Activated naive CD4-positive, alpha-beta T cell treated with anti-CD3 and anti-CD28 coated beads for 36 hours (primary cell): ENCODE measurements at places on chromosomes 4 and X. TPM values are rescaled to one million over a fixed set of nuclear protein-coding genes. Genes with fewer than 3 reads are reported as not detected.

The CCSER1 gene
- total RNA-seq = not detected

The ELF4 gene
- 16.5 TPM for total RNA-seq

The RNF150 gene
- not detected for total RNA-seq

DNA sequence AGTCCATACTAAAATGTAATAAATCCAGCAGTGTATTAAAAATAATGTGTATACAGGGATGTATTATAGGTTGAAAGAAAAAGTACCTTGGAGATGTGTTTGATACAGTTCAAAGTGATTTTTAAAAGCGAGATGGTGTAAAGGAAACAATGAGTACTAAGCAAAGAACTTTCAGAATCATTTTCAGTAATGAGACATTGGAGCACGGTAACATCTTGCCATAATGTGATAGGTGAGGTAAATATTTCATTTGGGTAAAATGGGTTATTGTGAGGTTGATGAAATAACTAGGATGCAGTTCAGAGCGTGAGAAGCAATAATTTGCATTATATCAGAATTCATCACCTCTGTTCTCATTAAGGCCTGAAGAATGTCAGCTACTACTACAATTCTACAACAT is 25.9 kb downstream of the EIF2S3 start:
- DNase-seq = no peak

DNA sequence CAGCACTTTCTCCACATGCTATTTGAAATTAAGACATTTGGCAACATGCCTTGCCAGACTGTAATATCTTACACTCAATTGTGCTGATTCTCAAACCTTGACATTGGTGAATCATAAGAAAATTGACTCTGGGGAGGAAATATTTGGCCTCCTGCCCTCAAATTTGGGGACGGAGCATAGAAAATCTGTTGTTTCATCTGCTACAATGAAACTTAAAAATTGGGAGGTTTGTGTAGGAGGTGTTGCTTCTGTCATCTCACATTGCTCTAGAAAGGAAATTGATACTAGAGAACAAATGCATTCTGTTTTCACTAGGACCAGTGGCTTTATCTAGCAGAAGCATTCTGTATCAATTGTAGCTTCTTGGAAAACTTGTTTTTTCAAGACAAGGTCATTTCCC is 5.3 kb downstream of the OCRL start:
- peak; percentile 5 for DNase-seq
